Activated CD4-positive, alpha-beta T cell treated with anti-CD3 and anti-CD28 coated beads, Interleukin-2, amount 10 ng/mL, durations not matched to agents 24 days and 14 days (primary cell): ENCODE measurements at places on chromosomes 11 and 22. TPM values are rescaled to one million over a fixed set of nuclear protein-coding genes. Genes with fewer than 3 reads are reported as not detected.

CD81 gene
- 224 and 225 TPM in 2 replicates for total RNA-seq

BID gene
- total RNA-seq = 17.8 and 18.0 TPM in 2 replicates

- H3K27me3 ChIP-seq = no peaks in the 10 kb centered on the region
- H3K4me3 ChIP-seq = no peak overlapping the region
- no peak overlapping the region for H3K27ac ChIP-seq
- DNase-seq = no peak
- H3K4me1 ChIP-seq = no peaks in the 10 kb centered on the region
Observed at GRCh38 chr22:46907241-46908215, 145.1 kb downstream of the TBC1D22A start.

DNA sequence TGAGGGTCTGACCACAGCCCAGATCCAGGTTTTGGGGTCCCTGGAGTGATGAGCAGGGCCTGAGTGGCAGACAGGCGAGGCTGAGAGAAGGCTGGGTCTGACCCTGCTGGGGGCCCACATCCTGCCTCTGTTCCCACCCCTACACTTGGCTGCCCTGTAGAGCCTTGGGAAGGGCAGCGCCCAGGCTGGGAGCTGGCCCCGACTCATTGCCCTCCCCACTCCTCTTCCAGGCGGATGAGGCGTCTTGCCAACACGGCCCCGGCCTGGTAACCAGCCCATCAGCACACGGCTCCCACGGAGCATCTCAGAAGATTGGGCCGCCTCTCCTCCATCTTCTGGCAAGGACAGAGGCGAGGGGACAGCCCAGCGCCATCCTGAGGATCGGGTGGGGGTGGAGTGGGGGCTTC is 4.9 kb downstream of the DERL3 start:
- DNase-seq = no peak
- no peak overlapping the region for H3K4me3 ChIP-seq
- peaks cover 13% of the 10 kb centered on the region for H3K4me1 ChIP-seq
- peaks cover under 1% of the 10 kb centered on the region for H3K27me3 ChIP-seq

DNA sequence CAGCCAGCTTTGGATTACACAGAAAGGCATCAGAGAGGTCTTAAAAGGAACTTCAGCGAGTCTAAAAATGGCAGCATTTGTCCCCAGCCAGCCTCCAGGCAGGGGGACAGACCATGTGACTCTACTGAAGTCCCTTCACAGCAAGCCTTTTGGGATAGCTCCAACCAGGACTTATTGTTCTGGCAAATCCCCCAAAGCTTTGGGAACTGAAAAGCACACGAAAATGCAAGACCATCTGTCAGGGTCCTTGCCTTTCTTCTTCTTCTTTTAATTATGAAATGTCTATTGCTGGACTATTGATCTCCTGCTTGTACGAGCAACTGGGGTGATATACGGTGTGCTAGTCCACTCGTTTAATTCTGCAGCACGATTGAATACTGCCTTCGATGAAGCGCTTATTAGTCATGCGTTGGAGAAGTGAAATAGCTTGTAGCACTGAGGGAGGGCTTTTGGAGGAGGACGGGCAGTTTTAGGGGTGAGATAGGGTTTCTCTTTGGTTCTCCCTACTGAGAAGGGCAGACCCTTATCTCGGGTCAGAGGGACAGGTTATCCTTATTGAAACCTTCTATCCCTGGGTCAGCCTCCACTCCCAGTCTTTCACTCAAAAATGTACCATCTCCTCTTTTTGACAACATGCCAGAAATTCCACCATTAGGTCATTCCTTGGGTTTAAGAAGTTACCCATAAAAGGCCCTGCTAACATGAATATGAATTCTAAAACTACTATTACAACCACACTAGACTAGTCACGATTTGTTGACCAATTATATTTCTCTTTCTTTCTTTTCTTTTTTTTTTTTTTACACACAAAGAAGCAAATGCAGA is 416.4 kb downstream of the MIAT start:
- no peaks in the 10 kb centered on the region for H3K4me1 ChIP-seq
- no peaks in the 10 kb centered on the region for H3K36me3 ChIP-seq
- H3K4me3 ChIP-seq = no peak overlapping the region
- no peak overlapping the region for H3K27ac ChIP-seq

DNA sequence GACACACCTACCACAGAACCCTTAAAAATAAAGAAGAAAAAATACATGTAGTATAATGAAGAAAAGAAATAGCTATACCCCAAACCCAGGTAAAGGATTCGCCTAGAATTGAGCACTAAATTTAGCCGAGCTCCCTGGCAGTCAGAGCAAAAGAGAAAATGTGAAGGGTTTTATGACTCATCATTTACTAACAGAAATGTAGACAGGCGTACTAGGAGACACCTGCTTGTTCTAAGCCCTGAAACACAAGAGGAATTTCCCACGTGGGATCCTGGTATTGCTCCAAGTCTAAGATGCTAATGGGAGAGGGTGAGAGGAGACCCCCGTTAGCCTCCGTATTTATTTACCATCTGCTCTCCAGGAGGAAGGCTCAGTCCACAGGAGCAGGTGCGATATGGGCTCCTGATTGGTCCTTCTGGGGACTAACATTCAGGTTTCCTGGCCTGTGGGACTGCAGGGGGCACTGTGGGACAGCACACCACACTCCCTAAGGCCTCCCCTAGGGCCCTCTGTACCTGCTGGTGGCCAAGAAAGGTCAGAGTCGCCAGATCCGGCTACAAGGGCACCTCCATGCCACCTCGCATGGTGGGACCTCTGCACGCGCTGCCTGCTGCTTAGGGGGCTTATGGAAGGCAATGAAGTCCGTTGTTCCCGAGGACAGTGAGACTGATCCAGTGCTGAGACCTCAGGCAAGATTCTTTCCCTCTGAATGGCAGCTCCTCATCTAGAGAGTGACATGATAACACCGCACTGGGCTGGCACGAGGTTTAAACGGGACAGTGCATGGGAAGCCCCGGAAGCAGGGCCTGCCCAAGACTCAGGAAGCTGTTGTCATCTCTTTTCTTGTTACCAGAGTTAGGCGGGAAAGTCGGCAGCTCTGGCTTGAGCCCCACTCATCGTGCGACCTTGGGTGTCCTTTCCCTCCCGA is 25.8 kb downstream of the KCNC1 start:
- no peak overlapping the region for H3K4me3 ChIP-seq
- no peaks in the 10 kb centered on the region for H3K36me3 ChIP-seq
- H3K27me3 ChIP-seq = no peaks in the 10 kb centered on the region
- no peak overlapping the region for H3K27ac ChIP-seq
- H3K4me1 ChIP-seq = no peaks in the 10 kb centered on the region
- DNase-seq = peak; percentile 74

- no peak overlapping the region for H3K4me3 ChIP-seq
- no peaks in the 10 kb centered on the region for H3K27me3 ChIP-seq
- DNase-seq = no peak
- H3K36me3 ChIP-seq = peaks cover 4% of the 10 kb centered on the region
Observed at GRCh38 chr11:17922416-17922788, 90.4 kb downstream of the SERGEF start.

DNA sequence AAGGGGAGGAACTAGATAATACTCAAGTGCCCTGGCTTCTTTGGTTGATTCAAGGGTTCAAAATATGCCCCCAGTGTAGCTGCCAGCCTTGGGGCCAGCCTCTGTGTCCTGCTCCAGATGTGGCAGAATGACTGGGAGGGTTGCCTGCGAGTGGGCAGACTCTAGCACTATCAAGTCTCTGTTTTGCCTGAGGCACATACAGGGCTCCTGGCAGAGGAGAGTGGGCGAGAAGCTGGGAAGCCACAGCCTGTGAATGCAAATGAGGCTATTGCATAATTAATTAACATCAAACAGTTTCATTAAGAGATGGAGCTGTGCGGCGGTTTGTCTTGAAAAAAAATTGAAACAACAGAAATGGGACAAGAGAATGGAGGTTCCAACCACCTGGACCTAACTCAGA is 50.8 kb downstream of the BUD13 start:
- no peak overlapping the region for H3K4me3 ChIP-seq
- H3K27ac ChIP-seq = no peak overlapping the region
- peaks cover 3% of the 10 kb centered on the region for H3K27me3 ChIP-seq
- no peak for DNase-seq

GRCh38 chr22:44554411-44554810 is 56.4 kb upstream of the RTL6 start:
- H3K36me3 ChIP-seq = no peaks in the 10 kb centered on the region
- DNase-seq = no peak
- H3K4me3 ChIP-seq = no peak overlapping the region
- H3K4me1 ChIP-seq = peaks cover 5% of the 10 kb centered on the region
- peaks cover 11% of the 10 kb centered on the region for H3K27me3 ChIP-seq
- H3K27ac ChIP-seq = no peak overlapping the region
